Hematopoietic multipotent progenitor cell (in vitro differentiated cells): ENCODE measurements at places on chromosomes 16 and 17. TPM values are rescaled to one million over a fixed set of nuclear protein-coding genes. Genes with fewer than 3 reads are reported as not detected.

The RNF222 gene
- total RNA-seq = 0.27 TPM

The CLEC3A gene
- total RNA-seq = not detected

The EVPL gene
- total RNA-seq = 7.8 TPM

The NME3 gene
- total RNA-seq = 46.3 TPM

The ABCA5 gene
- total RNA-seq = 9.2 TPM

The CDC42EP4 gene
- 11.8 TPM for total RNA-seq

The MYOCD gene
- under 0.01 TPM for total RNA-seq

The MT1E gene
- total RNA-seq = 6.5 TPM

The PPP1R9B gene
- total RNA-seq = 42.5 TPM

The METTL9 gene
- total RNA-seq = 125 TPM

The TAF15 gene
- 61.4 TPM for total RNA-seq

The CMTM2 gene
- total RNA-seq = 0.54 TPM

The KRTAP2-3 gene
- total RNA-seq = not detected

The CD300A gene
- total RNA-seq = 52.0 TPM
